MG63 (cell line): ENCODE measurements at places on chromosomes 2 and 18.

DNA sequence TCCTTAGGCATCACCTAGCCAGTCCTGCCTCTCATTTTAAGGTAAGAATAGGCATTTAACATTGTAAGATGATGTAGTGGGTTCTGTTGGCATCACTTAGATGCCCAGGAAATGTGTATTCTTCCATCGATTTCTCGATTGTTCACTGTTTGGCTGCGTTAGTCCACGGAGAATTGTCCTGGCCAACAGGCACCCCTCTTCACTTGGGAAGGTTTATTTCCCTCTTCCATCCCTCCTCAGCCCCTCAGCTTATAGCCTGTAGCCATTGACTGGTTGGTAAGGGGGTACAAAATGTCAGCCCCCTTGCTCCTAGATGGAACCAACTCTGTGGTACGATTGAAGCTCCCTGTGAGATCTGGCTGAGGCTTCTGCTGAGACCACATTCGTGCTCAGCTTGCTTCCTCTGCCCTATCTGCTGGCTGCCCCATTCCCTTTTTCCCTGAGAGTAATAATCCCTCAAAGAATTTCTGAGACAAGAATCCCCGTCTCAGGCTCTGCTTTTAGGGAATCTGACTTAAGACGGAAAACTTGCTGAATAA lies 43.4 kb downstream of the PLEKHA3 start:
- no peak for DNase-seq

DNA sequence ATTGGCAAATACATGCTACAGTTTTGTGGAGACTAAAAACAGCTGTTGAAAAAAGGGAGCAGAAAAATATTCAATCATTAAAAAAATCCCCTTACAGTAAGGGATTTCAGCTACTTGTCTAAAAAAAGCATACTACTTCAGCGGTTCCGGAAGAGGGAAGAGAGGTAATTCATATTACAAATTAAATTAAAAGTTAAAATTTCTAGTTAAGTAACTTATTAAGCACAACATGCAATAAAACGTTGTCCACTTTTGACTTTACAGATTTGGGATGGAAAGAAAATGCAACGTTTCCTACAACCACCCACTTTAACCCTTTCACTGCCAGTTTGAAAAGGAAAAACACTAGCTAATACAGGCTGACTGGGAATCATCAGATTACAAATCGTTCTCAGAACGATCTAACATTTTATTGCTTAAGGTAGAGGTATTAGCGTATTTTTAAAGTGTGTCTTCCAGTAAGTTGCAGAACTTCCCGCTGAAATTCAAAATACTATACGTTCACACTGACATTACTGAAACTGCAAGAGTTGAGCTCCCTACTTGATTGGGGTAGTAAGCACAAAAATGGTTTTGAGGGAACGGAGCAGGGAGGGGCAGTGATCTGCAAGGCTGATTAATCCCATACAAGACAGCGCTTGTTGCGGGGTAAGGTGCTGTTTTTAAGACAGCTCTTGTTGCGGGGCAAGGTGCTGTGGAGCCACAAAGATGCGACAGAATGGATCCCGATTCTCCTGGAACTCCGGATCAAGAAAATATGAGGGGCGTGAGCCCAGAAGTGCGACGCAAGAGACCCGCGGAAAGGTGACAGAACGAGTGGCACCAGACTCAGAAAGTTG lies 743 bp downstream of the HADHA start:
- no peak for DNase-seq

- peak; percentile 52 for DNase-seq
Measured at GRCh38 chr18:23300231-23300805, 152.8 kb upstream of the RIOK3 start.

DNA sequence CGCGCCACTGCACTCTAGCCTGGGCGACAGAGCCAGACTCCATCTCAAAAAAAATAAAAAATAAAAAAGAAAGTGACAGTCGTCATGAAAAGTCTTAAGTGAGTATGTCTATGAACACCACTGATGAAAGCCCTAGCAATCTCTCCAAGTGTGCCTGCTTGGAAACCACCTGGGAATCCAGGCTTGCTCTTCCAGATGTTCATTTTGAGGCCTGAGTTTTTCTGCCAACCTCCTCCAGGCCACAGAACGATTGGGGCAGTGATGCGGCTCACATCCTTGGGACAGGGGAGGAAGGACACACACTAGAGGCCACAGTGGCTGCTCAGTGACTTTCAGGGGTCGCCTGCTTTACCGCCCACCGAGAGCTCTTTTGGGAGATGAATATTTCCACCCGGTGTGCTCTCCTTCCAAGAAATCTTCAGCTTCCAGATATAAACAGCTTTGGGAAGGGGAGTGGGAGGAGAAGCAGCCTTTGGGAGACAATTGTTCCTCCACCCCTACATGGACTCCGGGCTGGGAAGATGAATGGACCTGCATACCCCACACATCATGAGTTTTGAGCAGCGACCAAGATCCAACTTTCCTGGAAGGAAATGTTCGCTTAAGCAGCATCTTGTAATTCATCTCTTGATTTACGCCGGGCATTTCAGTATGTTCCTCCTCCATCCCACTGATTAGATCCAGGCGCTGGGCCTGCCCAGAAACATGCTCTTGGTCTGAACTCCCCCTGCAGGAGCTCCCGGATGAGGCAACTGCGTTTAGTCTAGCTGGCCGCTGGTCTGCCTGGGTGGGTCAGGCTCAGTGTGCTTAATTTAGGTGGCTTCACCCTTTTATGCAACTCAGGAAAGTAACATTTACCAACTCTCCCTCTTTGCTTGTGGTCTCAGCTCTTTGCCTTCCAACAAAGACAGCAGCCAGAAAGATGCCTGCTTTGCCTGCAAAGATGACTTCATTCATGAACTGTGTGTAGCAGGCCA lies 6.2 kb upstream of the ARMC9 start:
- DNase-seq: peak; percentile 45

DNA sequence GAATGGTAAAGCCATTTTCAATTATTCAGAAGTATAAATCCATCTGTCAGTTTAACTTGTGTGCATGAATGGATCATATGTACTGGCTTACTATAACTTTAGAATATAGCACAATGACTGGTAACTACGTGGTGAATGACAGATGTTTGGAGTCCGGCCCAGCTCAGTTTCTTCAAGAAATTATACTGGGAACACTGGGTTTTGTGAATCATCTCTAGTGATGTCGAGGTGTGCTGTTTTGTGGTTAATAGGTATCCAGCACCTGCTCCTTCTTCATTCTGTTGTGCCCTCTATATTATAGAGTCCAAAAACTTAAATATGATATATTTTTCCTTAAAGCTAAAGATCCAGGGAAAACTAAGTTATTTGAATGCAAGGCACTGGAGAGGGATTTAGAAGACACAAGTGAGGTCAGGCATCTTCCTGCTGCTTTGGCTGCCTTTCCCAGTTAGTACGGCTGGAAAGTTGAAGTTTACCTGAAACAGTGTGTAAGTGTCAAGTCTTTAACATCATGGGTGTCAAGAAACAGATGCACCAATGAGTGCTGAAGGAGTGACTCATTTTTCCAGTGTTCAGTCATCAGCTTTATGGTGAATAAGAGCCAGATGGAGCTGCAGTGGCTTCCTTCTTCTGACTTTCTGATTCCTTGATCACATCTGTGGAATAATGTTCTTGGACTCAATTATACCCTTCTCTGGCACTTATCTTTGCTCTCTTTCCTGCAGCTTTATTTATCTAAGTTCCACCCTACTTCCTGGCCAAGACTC lies 1079.5 kb upstream of the CELF4 start:
- no peak for DNase-seq

DNA sequence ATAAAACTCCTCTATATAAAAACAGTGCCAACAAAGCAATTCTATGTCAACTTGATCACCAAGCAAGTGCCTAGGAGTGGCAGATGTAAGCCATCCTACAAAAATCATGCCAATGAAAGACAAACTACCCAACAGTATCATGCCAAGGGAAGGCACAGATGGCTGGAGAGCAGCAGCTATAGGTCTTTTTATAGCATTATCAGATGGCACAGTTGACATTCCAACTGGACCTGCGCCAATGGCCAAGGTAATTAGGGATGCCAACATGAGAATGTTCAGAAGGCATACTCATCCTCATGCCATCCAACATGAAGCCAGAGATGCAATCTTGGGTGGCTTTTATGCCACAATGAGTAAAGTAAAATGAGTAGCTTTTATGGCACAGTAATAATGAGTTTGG lies 237.3 kb downstream of the OTX1 start:
- DNase-seq: no peak

GRCh38 chr2:96985181-96985945 lies 1.0 kb downstream of the FAM178B start:
- no peak for DNase-seq
